ENCODE measurements at places on chromosomes 7 and 10.
A peak's percentile ranks its signal among the peaks of the same experiment; 100 is the strongest.

DNA sequence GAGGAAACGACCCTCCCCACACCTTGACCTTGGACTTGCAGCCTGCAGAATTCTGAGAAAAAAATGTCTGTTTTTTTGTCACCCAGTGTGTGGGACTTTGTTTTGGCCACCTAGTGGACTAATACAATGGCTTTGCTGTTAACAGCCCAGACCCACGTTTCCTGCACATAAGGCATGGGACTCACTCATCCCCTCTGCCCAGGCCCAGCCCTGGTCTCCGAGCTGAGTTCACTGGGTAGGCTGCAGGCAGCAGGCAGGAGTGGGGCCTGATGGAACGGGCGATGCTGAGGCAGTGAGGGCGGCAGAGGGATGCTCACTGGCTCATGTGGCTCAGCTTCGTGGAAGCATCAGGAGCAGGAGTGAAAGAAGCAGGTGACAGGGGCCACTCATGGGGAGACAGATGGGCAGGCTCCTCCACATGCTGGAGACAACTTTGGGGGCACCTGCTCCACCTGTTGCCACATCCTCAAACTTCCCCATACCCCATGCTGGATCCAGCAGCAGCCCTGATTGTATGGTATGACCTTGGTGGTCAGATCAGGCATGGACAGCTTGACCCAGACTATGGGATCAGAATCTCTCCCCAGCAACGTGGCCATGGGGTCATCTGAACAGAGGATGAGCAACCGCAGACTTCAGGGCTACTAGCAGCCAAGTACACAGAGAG is 65.8 kb upstream of the ANTXRL start:
- no peak for DNase-seq

- peak; percentile 30 for DNase-seq
Measured at GRCh38 chr7:74272305-74273038, 16.7 kb upstream of the CLIP2 start.

DNA sequence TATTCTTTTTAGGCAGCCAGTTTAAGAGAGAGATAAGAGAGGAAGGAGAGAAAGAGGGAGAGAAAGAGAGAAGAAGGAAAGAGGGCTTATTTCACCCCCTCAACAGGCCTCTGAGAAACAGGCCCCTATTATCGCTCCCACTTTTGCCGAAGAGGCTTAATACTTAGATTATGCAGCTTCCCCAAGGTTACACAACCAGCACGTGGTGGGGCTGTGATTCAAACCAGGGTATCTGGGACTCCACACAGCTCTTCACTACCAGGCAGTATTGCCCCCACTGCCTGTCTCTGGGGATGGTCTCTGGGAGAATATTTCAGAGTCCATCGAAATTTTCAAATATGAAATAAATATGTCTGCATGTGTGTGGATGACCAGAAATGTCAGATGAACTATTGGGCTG is 3.0 kb downstream of the GIMAP1 start:
- DNase-seq = no peak

GRCh38 chr10:108327706-108328105 is 1163.2 kb upstream of the SORCS1 start:
- DNase-seq = no peak

DNA sequence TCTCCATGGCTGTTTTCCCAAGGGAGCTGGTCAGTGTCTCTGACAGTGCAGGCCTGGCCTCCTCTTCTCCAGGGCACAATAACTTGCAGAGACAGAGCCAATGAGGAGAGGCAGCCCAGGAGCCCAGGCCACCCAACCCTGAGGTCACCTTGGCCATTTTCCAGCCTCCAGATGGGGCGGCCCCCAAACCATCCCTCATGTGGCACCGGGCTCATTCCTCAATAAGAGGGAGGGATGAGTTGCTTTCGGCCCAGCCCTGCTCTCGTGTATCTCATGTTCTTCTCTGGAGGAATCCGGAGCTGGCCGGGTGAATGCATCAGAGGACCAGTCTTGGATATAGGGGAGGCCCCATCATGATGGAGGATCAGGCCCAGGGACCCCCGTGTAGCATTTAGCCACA is 98.9 kb downstream of the C10orf105 start:
- DNase-seq = no peak

DNA sequence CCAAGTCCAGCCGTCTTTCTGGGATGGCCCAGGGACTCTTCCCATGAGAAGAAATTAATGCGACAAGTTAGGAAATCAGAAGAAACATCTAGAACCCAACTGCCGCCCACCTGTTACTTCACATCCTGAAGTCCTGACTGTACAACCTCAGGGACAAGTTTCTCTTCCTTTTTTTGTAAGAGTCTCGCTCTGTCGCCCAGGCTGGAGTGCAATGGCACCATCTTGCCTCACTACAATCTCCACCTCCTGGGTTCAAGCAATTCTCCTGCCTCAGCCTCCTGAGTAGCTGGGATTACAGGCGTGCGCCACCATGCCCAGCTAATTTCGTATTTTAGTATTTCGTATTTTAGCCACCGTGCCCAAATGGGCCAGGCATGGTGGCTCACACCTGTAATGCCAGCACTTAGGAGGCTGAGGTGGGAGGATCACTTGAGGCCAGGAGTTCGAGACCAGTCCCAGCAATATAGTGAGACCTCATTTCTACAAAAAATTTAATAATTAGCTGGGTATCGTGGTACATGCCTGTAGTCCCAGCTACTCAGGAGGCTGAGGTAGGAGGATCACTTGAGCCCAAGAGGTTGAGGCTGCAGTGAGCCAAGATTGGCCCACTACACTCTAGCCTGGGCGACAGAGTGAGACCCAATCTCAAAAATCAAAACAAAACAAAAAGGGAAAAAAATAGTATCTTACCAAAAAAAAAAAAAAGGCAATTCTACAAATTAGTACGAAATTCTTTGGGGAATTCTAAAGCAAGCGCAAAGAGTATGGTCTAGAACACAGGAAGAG is 20.8 kb downstream of the LAT2 start:
- DNase-seq = no peak

- no peak for DNase-seq
Measured at GRCh38 chr10:50395851-50396250, 144.5 kb upstream of the ASAH2 start.

DNA sequence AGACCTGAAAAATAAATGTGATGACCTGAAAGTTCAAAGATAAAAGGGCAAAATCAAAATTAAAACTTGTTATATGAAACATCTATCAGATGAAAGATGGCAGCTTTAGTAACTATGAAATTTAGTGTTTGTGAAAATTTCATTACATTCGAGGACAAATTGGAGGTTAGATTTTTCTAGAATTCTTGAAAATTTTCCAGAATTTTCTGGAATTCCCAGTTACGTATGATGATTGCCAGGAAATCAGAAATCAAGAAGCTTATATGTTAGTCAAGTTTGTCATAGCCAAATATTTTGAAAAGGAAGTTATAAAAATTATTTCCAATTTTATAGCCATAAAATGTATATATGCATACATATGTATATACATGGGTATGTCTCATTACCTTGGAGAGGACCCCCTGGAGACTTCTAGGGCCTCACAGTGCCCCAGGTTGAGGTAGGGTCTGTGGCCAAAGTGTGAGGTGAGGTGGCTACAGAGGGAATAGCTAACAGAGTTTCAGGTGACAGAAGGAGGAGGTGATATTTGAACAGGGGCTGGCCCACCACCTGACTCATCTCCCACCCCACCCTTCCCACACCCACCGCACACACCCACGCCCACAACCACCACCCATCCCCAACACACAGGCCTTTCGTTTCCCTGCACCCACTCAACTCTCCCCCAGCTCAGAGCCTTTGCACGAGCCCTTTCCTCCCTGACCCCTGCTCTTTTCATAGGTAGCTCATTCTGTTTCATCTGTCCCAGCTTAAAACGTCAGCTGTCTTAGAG is 21.5 kb downstream of the C10orf105 start:
- DNase-seq = no peak

GRCh38 chr7:151371266-151371665 is 29.7 kb downstream of the NUB1 start:
- DNase-seq = no peak

All from NCI-H69 (cell line).